ENCODE measurements at places on chromosomes 13 and 19.

- no peak for DNase-seq
Observed at GRCh38 chr19:57269515-57270250, 10.6 kb upstream of the ZNF460 start.

DNA sequence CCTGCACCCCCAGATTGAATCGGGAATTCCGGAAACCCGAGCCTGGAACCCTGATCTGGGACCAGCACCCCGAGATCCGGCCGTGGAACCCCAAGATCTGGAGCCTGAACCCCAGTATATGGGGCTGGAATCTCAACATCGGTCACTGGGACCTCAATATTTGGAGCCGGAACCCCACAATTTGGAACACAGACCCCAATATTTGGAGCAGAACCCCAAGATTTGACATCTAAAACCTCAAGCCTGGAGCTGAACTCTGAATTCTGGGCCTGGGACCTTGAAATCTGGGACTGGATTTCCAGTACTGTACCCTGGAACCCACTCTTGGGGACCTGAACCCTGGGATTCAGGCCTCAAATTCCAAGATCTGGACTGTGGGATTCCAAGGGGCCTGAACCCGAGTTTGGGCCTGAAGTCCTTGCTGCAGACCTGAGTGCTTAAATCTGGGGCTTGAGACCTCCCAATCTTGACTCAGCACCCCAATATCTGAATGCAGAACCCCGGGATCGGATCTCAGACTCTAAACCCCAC lies 629 bp downstream of the LRFN3 start:
- no peak for DNase-seq

- no peak for DNase-seq
Observed at GRCh38 chr19:38763795-38764220, 9.5 kb downstream of the LGALS7 start.

GRCh38 chr19:29004796-29005195 lies 208.2 kb downstream of the UQCRFS1 start:
- no peak for DNase-seq

- no peak for DNase-seq
Observed at GRCh38 chr13:26222520-26223046, 469 bp upstream of the RNF6 start.

DNA sequence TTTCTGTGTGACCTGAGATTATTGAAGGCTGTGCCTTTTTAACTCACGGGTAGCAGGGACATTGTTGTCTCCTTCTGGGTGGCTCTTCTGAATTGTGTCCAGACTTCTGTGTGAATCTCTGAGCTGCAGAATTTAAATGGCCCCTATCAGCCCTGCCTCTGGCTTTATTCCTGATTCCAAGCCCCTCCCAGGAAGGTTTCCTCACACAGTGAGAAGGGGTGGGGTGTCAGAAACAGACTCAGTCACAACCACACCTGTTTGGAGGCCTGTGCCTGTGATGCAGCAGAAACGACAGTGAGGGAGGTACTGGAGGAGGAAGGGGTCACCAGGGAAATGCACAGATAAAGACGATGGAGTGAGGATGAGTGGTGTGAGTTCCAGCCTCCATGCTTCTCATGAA lies at the start of gene CLC:
CLC (minus strand) TSS at position 139 of the 400 bp plus-strand sequence; CDS start at position 62, 77 bp downstream.
- no peak for DNase-seq

- no peak for DNase-seq
Observed at GRCh38 chr13:44618326-44618725, 42.2 kb upstream of the TSC22D1 start.

- DNase-seq = no peak
Observed at GRCh38 chr19:36775768-36776167, 3.2 kb upstream of the ZNF850 start.

DNA sequence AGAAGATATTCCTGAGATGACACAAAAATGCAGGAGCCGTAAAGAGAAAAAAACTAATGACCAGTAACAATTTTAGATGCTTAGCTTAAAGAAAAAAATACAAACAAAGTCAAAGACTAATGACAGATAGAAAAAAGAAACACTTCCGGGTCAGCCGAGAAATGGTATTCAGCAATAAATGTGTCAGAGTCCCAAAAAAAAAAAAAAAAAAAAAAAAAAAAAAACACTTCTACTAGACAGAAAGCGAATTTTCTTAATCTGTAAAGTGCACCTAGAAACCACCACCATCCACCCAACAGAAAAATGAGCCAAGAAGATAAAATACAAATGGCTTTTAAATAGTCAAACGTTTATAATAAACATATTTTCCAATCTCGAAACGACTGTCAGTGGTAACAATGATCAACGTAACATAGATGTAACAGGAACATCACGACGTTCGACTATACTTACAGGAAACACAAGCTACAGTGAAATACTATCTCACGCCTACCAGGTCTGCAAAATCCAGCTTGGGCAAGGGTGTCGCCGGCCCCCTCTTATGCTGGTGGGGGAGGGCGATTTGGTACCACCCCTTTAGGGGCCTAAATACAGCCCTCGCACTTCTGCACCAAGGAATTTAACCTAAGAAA lies 10.6 kb downstream of the ABHD17A start:
- DNase-seq = no peak

GRCh38 chr19:14545716-14546082 lies 16.3 kb downstream of the TECR start:
- no peak for DNase-seq

DNA sequence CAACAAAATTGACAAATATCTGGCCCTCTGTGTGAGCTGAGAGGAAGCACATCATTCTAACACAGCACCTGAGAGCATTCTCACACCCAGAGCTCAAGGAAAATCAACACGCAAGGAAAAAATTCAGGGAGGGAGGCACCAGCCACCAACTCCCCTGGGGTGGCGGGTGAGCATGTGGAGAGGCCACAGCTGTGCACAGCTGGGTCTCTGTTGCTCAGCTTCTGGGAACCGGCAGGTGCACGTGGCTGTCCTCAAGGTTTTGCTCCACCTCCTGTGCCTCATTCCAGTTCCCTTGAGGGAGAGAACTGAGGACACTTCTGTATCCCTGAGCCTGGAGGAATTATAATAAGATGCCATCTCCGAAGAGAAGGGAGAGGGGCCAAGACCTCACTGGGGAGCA lies 134.0 kb downstream of the USP12 start:
- DNase-seq = no peak

- DNase-seq = no peak
Observed at GRCh38 chr13:35856721-35857364, 274.3 kb downstream of the DCLK1 start.

Data from NCI-H524 treated with DMSO at 0.1 percent for 48 hours (cell line).